ENCODE measurements at places on chromosomes 1 and 21.

GRCh38 chr1:226779561-226779960, 40.5 kb upstream of the ITPKB start:
- no peak for DNase-seq

- no peak for DNase-seq
Measured at GRCh38 chr1:231584921-231585320, 41.7 kb upstream of the DISC1 start.

DNA sequence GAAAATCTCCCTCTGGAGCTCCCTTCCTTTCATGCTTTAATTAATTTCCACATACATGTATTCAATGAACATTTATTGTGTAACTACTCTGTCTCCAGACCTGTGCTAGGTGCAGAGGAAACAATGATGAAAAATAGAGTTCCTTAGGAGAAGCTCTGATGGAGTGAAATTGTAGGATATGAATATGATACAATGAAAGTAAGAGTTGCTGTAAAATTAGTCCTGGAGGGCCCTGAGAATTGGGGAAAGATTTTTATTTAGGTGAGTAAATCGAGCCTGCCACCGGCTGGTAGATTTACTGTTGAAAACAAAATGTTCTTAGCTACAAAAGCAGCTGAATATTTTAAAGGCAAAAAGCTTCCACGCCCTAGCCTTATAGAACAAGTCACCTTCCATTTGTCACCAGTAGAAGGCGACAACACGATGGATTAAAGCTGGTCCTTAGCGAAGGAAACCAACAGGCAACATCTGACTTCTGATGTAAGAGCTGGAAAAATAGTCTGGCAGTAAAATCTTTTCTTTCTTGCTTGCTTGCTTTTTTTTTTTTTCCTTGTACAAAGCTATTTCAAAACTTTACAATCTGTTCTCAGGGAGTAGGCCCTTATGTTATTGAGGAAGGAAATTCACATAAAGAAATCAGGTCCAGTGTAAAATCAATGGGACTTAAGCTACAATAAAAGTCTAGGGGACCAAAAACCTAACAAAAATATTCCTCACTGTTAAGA, 82.0 kb upstream of the ROR1 start:
- no peak for DNase-seq

DNA sequence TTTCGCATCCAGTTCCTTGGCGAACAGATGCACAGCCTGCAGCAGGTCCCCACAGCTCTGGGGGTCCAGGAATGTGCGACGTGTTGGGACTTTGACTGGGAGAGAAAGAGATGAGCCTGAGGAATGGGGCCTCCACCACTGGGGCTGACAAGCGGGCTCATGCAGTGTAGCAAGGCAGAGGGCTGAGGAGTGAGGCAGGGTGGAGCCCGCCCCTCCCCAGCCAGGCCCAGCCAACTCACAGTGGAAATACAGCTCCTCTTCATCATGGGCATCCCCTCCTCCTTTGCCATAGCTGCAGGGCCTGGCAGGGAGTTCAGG, 30.7 kb downstream of the CDCA8 start:
- no peak for DNase-seq

GRCh38 chr1:60923389-60924087, 158.8 kb upstream of the NFIA start:
- DNase-seq, result no peak

- peak; percentile 85 for DNase-seq
Measured at GRCh38 chr1:156082309-156083091, at the start of gene MEX3A. Gene MEX3A, minus strand, starts transcription at chr1:156082465. Its CDS starts 467 bp downstream, at chr1:156081998.

DNA sequence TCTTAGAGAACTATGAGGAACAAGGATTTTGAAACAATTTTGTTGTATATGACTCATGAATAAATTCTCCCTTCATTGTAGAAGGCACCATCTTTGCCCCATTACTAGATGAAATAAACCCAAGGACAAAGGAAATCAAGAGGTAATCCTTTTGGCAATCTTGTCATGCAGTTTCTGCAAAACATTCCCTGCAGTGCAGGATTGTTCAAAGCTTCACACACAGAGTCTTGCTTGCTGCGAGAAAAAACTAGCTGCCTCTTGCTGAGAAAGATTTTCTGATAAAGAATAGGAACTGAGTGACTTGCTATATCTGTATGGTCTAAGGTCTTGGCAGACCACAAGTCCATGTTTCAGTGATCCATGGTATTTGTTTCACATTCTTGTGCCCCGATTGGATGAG, 657.4 kb upstream of the ADGRL4 start:
- no peak for DNase-seq

DNA sequence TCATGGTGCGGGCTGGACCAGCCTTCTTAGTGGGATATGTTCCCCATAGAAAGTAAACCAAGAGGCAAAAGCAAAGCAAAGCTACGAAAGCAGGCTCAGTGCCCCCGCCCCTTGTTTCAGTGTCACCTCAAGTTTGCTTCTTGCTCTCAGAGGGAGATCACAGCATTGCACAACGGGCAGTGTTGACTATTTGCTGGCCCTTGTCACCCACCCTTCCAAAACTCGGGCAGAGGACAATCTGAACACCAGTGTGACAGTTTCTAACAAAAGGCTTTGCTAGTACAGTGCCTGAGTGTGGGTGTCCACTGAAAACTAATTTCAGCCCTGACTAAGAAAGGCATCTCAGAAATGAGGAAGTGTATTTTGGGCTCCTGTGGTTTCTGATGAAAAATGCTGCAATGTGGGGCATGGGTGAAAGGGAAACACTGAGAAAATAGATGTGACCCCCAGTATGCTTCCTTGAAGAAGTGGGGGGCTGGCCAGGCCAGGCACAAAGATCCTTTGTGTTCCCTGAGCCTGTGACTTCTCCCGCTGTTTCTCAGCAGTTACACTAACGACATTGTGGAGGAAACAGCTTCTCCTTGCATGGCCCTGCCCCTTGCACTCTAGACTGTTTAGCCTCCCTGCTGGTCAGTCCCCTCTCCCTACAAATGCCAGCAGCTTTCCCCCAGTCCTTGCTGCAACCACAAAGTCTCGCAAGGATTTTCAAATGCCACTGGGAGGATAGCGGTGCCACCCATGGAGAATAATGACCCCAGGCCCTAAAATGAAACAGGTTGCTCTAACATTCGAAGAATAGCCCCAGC, 33.3 kb upstream of the KCNE1 start:
- DNase-seq, result no peak

DNA sequence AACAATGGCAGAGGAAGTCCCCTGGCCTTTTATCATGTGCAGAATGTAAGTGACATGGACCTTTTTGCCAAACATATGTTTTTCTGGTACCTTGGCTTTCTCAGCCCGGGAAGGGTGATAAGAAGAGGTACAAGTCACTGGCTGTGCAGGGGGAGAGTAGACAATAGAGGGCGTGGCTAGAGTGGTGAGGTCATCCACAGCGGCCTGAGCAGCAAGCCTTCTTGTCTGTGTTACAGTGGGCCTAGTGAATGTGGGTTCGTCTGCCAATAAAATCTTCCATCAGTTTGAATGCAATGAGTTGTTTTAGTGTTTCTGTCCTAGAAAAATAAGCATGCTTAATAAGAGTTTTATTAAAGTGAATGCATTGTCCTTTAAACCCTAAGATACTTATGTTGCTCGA, 59.0 kb upstream of the PGD start:
- DNase-seq, result peak; percentile 58

- no peak for DNase-seq
Measured at GRCh38 chr1:94660994-94661393, 119.4 kb upstream of the F3 start.

DNA sequence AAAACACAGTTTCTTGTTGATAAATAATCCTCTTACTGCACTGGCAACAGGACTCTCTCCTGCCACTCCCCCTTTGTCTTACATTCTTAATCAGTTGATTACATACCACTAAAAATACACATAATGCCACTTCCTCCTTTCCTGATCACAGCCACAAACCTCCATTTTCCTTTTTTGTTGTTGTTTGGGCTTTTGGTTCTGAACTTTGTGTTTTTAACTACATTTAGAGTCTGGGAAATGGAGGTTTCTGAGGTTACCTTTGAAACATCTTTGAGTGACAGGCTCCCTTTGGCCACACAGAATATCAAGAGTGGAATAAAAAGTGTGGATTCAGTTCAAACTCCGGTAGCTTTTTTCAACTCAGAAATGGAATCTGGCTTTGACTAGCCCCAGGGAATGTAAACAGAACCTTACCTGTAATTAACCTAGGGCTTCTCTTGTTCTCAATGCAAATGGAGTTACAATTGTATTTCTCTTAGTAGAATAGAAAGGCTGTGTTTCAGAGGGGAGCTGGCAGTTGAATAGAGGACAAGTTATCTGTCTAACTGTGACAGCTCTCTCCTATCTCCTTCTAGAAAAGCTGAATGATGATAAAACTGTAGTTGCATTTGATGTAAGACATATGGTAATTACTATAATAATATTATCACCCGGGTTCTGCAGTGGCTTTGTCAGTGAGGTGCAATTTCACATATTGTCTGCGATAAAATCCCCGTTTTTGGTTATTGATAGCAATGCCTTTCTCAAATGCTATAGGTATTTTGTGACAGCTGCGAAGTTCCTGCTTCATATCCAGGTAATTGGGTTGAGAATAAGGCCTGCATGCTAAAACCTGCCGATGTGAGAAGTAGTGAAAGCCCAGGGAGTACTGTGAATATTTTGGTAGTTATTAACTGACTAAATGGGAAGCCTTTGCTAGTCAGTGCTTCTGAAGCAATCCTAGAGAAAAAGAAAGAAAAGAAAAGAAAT, 66.9 kb downstream of the ST6GALNAC5 start:
- no peak for DNase-seq

DNA sequence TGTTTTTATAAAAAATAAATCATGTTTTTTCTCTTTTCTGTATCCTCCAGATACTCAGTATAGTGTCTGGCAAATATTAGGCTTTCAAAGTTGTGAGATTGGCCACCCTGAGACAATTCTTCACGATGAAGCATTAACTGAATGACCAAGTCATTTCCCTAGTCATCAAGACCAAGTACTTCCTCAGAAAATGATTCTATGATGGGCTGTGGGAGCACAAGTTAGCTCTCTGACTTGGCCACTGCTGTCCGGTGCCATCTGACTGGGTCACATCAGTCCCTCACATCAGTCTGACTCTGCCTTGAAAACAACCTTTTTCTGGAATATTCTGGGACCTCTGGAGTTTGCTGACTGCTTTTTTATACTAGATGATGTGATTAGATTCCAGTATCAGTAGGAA, 13.5 kb upstream of the YRDC start:
- no peak for DNase-seq

GRCh38 chr1:17045634-17046333, 8.0 kb downstream of the SDHB start:
- DNase-seq, result no peak

GRCh38 chr1:88763649-88764406, 79.8 kb downstream of the PKN2 start:
- no peak for DNase-seq

GRCh38 chr1:54272134-54272533, 72.2 kb downstream of the MRPL37 start:
- DNase-seq, result no peak

DNA sequence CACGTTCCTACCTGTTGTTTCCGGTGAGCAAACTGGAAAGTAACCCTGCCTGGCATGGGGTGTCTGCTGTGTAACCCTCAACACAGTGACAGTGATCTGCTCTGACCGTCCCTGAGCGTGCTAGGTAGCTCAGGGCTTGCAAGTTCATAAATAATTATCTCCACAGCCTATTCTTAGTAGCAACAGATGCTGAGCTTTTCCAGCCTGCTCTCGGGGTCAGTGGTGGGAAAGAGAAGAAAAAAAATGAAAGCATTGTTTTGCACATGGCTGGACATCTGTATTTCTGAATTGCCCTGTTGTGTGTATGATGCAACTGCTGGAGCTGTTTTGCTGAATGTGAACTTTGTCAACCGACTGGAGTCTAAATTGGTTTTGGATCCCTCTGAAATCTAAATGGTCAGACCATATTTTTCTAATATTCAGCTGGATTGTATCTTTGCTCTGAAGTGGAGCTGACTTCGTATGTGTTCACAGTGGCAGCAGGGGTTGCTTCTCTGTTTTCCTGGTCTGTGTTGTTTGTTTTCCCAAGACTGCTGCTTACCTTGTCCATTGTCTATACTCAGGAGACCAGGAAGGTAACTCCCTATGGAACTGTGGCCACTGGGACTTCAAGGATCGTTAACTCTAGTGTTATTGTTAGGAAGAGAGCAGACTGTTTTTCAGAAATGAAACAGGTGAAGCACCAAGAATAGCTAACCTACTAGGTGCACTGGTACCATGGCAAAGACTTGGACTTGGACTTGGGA, 27.0 kb downstream of the TGFB2 start:
- DNase-seq, result no peak

GRCh38 chr1:217403026-217403720, 227.7 kb downstream of the GPATCH2 start:
- DNase-seq, result no peak

DNA sequence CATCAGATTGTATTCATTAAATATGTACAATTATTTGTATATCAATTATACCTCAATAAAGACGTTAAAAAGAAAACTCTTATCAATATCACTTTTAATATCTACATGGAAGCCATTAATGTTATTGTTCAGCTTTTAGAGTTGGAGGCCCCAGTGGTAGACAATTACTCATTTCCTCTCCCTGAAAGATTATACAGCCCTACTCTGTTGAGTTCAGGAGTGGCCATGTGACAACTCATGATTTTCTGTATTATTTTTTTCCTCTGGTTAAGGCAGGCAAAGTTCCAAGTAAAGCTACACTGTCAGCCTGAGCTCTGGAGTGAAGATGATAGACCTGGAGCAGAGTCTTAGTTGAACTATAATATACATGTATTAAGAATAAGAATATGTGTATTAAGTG, 247.9 kb upstream of the B3GALT2 start:
- DNase-seq, result no peak

GRCh38 chr1:196271212-196271947, 336.9 kb downstream of the KCNT2 start:
- DNase-seq, result no peak

DNA sequence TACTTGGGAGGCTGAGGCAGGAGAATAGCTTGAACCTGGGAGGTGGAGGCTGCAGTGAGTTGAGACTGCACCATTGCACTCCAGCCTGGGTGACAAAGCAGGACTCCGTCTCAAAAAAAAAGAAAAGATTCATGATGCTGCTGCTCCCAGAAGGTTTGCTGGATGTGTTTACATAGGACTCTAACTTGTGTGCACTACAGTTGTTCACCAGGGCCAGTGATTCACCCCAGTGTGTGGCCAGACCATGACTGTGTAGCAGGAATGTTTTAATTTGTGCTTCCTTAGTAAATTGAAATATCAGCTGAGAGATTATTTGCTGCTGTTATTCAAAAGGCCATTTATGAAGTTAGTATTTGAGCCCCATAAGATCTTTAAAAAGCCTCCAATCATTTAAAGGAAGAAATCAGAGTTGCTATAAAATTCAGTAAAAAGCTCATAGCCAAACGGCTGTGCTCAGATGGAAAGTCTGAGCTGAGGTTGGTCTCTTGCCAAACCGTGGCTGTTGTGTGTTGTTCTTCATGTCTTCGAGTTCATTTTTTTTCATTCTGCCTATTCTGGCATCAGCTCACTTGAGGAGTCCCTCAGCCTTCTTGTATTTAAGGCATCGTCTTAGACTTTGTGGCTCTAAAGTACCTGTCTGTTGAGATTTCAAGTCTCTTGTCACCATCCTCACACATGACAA, 18.1 kb upstream of the PGD start:
- no peak for DNase-seq

- DNase-seq, result no peak
Measured at GRCh38 chr1:22932803-22933470, 39.7 kb downstream of the LACTBL1 start.

- no peak for DNase-seq
Measured at GRCh38 chr1:20404466-20404865, 81.5 kb downstream of the CAMK2N1 start.
